ENCODE measurements at places on chromosomes 4 and X. TPM values are rescaled to one million over a fixed set of nuclear protein-coding genes. Genes with fewer than 3 reads are reported as not detected.

GRCh38 chr4:139860435-139861024, 194.9 kb downstream of the MGST2 start:
- no peak for DNase-seq

Gene PRDM5
- total RNA-seq, result 6.9 TPM

Gene PAGE5
- total RNA-seq, result not detected

- no peak for DNase-seq
Observed at GRCh38 chr4:114691865-114692264, 93.3 kb downstream of the UGT8 start.

Gene NDUFB11
- 60.7 TPM for total RNA-seq

Gene FAM53A
- total RNA-seq, result 7.8 TPM

Gene ZDHHC15
- not detected for total RNA-seq

Gene SSX3
- not detected for total RNA-seq

DNA sequence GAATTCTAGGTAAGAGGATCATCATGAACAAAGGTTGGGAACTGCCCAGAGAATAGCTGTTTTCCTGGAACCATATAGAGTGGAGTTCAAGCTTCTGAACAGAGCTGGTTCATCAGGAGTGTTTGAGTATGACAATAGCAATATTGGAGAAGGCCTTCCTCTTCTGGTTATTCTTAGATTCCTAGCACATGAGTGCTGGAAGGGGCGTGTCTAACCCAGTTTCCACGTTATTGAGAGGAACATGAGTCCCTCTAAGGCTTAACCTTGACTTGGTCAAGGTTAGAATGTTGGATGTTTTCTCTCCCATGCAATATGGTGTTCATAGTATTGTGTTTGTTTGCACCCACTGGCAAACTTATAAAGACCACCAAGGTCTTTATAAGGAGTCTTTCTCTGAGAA, 101.3 kb downstream of the TSPAN7 start:
- DNase-seq, result no peak

Gene NHSL2
- total RNA-seq, result 36.9 TPM

GRCh38 chr4:75545526-75545925, 10.3 kb upstream of the ODAPH start:
- no peak for DNase-seq

DNA sequence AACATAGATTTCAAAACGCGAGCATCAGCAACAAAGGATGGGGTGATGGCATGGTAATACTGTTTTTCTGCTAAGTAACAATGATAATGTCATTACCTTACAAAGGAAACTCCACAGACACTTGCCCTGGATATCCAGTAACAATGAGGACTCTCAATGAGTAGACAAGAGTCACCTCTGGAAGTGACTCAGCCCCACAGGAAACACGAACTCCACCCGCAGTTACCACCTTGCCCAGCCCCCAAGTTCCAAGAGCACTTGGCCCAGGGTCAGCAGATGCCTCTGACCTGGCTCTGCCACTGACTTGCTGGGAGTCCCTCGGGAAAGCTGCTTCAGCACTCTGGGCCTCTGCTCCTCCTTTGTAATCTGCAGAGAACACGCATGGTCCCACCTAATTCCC, 110.3 kb upstream of the MAP3K15 start:
- DNase-seq, result no peak

GRCh38 chr4:80705311-80705710, 325.2 kb upstream of the BMP3 start:
- DNase-seq, result no peak

- no peak for DNase-seq
Observed at GRCh38 chrX:20224814-20225487, 41.8 kb downstream of the RPS6KA3 start.

DNA sequence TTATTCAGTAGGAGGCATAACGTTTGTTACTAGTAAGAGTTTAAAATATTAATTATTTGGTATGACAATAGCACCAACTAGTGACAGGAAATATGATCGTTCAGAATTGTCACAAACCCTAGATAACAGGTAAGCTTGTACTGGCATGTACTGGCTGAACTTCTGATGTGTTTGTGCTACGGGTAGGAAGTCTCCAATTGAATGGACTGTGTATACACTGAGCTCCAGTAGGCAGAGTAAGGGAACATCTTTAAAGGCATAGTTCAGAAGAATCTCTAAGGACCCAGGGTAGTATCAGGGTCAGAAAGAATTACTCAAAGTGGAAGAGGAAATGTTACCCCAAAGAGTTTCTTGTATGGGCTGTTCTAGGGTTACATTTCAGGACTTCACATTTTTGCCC, 230.4 kb downstream of the EDA2R start:
- no peak for DNase-seq

- DNase-seq, result no peak
Observed at GRCh38 chr4:2888886-2889285, 45.2 kb downstream of the ADD1 start.

- DNase-seq, result no peak
Observed at GRCh38 chr4:30725562-30725961, 5.4 kb downstream of the PCDH7 start.

DNA sequence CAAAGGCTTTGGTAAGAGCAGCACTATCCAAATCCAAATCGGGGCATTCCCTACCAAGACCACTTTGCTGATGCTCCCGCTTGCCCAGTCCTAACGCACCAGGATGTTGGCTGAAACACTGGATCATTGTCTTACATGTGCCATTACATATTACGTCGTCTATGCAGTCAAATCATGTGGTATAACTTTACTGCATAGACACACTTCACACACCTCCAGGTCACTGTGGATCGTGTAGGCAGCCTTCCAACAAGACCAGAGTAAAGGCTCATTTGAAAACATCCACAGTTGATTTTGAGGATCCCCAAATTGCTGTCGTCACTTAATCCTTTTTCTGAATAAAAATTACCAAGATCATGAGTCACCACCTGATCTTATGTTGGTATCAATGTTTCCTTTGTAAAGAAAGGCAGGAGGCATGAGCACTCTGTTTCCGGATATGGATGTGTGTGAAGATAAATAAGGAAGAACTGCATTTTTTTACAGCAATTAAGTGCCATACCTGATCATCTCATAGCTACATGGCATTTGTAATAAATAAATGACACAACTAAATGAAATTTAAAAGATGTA, 18.5 kb downstream of the TENM3 start:
- DNase-seq, result no peak

GRCh38 chr4:52945326-52945898, 83.3 kb downstream of the RASL11B start:
- no peak for DNase-seq

DNA sequence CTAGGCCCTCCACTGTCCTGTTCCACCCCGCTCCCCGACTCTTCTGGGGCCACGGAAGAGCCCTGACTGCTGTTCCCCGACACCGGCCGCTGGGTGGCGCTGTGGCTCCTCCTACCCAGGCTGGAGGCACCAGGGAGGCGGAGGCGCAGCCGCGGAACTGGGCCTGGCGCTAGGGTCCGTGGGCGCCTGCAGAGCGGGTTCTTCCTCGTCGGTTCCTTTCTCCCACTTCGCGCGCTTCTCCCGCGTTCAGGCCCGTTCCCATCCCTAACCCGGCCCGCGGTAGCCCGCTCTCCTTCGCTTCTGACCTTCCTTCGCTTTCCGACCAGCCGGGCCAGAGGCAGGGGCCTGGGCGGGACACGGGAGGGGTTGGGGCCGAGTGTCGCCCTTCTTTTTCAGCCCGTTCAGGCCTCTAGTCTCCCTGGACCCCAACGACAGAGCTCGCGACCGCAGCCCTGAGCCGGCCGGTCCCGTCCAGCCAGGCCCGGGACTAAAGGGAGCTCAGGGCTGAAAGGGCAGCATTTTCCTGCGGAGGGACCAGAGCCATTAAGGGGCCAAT, 34.3 kb downstream of the NALF2 start:
- no peak for DNase-seq

Gene MAGEA8
- not detected for total RNA-seq

Gene SLC39A8
- total RNA-seq, result 3.5 TPM

Gene SHROOM3
- total RNA-seq, result 9.5 TPM

GRCh38 chr4:152220201-152220666, 315.7 kb downstream of the FBXW7 start:
- DNase-seq, result no peak

GRCh38 chrX:18964901-18965300, 19.0 kb downstream of the PHKA2 start:
- DNase-seq, result no peak

Gene FGD1
- 8.3 TPM for total RNA-seq

Gene HMX1
- not detected for total RNA-seq

- no peak for DNase-seq
Observed at GRCh38 chr4:114752391-114753165, 154.0 kb downstream of the UGT8 start.

Gene CLDN24
- not detected for total RNA-seq

Gene GASK1B
- total RNA-seq, result 46.6 TPM

DNA sequence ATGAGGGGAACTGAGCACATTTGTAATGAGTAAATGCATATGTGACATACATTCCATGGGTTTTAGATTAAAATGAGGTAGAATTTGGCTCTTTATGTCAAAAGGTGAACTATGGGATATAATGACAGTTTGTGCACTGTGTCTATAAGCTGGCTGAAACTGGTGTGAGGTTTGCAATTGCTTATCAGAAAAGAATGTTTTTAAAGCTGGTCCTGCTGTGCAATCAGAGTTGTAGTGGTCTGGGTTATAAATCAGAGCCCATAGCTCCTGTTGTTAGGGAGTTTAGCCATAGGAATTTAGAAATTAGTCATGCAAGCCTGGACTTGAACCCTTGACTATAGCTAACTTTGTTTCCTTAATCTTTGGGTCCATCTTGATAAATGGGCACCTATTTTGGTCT, 23.1 kb upstream of the GATB start:
- no peak for DNase-seq

- no peak for DNase-seq
Observed at GRCh38 chr4:166377578-166377977, 504.5 kb downstream of the TLL1 start.

DNA sequence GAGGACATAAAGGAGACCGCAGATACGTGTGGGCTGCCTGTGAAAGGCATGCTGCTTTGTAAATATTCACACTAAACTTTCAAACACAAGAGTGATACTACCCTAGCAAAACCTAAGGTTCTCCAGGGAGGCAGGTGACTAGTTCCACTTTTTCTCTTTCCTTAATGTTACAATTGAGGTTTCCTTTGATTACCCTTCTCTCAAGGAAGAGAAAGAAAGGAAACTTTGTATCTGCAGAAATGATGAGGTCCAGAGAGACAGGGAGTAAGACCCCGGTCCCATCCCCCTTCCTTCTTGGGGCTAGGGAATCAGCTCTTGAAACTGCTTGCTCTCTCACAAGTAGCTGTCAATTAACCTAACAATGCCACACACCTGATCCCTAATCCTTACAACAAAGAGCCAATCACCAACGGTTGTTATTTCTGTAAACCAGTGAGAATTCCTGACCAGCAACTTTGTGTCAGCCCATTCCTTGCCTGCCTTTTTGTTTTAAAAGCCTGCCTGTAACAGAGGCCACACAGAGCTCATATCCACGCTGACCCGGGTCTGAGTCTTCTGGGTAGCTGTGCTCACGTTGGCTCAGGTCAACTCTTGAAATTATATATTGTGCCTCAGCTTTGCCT, 754.8 kb upstream of the FRG1 start:
- DNase-seq, result no peak

- no peak for DNase-seq
Observed at GRCh38 chr4:169015186-169015623, 5.2 kb upstream of the CBR4 start.

- no peak for DNase-seq
Observed at GRCh38 chrX:45762699-45763647, 562.3 kb upstream of the DIPK2B start.

DNA sequence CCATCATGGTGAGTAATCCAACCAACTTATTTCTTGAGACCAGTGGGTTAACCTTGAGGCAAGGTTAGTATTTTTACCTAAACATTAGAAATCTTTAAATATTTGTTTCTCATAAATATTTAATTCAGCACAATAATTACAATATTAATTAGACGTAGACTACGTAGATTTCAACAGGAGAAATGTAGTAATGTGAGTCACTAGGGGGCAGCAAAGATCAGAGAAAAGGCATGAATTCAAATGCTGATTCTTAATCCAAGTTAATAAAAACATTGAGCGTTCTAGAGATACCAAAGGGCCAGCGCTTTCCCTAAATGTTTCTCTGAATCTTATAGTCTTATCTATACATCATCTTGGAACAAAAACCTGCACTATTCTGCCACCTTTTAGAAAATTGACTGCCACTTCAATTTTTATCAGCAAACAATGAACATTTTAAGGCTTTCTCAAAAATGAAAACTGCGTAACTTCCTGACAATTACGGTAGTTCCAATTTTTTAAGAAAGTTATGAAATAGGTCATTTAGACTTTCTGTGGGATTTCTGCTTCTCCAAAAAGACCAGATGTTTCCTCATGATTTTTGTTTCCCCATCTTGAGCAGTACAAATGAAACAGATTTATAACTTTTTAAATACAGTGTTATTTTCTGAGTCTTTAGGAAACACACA, 180.7 kb downstream of the GASK1B start:
- DNase-seq, result peak; percentile 95

DNA sequence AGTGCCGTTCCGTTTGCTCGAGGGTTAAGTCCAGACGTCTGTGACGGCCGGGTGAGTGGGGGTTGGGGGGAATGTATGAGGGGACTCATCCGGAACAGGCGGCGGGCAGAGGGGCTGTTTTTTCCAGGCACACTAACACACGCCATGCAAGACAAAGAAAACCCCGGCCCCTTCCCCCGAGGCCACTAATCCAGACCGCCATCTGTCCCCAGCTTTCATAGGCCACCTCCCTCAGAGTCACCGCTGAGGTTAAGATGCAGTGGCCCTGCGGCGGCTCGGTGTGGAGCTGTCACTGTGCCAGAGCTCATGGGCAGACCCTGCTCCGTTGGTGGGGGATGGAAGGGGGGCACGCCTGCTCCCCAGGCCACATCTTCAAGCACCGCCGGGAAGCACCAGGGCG, 34.1 kb downstream of the SORCS2 start:
- no peak for DNase-seq

Gene NLRP2B
- total RNA-seq, result not detected

Gene DCHS2
- total RNA-seq, result not detected

DNA sequence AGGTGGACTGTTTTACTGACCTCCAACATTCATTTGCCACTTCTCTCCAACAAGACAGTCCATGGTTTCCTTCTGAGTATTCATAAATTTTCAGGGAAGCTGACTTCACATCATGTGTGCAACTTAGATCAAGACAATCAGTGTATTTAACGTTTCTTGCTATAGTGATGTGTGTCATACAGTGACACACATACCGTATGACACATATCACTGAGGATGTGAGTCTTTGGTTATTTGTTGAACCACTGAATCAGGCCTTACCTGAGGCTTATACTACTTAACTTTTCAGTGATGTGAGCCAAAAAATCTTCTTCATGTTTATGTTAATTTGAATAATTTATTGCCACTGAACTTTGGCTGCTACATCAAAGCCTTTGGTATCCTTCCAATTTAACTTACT, 166.8 kb downstream of the BMPR1B start:
- DNase-seq, result no peak

- DNase-seq, result no peak
Observed at GRCh38 chr4:80309294-80310004, 26.1 kb upstream of the CFAP299 start.

Gene TIGD4
- total RNA-seq, result 0.19 TPM
